Left colon (tissue), 2 donors: ENCODE measurements at places on chromosomes 3 and 15. TPM values are rescaled to one million over a fixed set of nuclear protein-coding genes. Genes with fewer than 3 reads are reported as not detected.

DNA sequence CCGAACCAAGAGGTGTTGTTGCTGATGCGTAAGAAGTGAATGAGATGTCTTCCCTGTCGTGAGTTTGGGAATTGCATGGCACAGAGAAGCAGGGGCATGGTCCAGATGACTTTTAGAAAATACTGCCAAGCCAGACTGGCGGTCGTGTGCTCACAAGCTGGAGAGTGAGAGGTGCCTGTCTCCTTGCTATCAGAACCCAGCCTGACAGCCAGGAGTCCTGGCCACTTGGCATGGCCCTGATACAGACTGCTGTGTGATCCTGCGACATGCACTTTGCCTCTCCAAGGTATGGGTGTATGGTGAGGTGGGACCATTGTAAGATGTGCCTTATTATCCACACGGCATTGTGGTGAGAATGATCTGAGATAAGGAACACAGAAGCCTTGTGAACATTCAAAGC, 93.0 kb downstream of the SMAD3 start:
- DNase-seq: no peak

The DAPK2 gene
- 48.8 TPM for total RNA-seq

DNA sequence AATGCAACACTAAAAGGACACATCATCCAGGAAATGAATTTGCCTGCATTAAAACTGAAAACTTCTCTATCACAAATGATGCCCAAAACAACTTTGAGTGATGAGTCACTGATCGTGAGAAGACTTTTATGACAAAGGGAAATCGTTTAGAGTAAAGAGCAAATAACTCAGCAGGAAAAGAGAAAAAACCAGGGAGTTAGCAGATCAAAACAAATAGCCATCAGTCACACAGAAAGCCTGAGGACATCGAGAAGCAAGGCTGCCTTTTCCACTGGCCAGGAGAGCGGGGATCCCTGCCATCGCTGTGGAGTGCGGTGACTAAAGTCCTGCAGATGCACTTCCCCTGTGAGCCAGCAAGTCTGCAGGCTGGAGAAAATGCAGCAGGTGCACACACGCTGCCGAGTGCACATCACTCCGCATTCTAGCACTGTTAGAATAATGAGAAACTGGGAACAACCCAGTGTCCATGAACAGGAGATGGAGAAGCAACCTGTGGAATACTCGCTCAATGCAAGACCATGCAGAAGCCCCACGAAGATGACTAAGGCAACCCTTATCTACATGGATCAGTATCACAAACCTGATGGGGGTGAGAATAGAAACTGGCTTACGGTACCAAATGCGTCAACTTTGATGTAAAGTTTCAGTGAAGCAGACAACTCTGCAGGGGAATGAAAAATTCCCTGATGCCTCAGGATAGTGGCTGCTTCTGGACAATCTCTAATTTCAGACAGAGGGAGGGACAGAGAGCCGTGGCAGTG, 86.4 kb downstream of the NSMCE3 start:
- no peak for DNase-seq

DNA sequence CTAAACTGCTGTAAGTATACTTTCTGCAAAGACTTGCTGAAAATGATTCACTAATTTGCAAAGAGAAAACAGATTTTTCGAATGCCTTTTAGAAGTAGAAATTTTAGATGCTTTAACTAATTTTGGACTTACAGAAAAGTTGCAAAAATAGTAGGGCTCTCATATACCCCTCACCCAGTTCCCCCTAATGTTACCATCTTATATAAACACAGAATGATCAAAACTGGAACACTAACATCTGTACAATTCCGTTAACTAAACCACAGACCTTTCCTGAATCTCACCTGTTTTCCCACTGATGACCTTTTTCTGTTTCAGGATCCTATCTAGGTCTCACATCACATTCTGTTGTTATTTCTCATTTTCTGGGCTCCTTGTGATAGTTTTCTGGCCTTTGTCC, 454.8 kb downstream of the SHQ1 start:
- DNase-seq: no peak

DNA sequence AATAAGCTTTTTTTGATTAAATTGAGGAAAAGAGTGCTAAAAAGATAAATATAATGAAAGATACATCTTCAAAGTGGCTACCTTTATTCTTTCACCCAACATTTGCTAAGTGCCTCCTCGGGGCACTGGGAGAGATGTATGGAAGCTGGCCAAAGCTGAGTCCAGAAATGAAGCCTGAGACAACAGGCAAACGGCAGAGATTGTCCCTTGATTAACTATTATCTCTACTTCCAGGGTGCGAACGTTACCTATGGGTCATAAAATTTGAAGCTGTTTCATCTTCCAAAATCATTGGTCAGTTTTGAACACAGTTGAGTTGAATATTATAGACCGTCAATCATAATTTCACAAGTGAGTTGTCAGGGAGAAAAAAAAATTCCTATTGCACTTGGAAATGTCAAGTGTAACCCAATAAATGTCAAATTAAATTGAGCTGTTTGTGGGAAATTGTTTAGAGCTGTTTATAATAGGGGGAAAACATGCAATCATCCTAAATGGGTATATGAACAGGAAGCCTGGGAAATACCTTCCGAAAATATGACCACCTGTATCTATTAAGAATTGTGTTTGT, 73.9 kb downstream of the SUCLG2 start:
- no peak for DNase-seq

DNA sequence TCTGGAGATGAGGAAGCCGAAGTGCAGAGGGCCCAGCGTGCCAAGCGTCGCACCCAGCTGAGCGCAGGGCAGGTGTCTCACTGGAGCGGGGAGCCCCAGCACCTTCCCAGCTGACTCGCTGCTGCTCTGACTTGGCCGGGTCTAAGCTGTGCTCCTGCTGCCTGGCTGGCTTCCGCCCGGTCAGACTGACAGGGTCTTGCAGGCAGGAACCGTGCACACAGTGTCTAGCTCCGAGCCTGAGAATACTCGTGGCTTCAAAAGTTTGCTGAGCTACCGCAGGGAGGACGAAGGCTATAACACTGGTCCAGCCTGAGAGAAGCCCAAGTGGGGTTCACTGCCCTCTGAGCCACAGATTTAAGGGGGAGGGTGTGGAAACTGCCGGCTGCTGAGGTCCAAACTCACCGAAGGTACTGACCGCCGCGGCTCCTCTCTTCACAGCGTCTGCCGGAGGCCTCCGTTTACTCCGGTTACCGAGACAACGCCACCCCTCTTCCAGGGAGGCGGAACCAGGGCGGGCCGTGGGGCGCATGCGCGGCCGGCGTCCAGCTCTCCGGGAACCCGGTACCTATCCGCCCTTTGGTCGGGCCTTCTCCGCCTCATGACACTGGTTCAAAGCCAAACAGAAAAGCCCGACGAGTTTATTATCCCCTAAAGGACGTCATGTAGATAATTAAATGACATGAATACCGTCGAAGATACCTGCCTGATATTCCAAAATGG, at the start of gene CFAP44:
CFAP44 (minus strand) TSS at position 443 of the 720 bp plus-strand sequence. CDS start 7,829 bp downstream, outside the sequence.
- DNase-seq: peak; percentile 65

The FGD5 gene
- 5.8 TPM for total RNA-seq

- DNase-seq: peak; percentile 47
Measured at GRCh38 chr15:96331945-96332636, 1.6 kb downstream of the NR2F2 start.

DNA sequence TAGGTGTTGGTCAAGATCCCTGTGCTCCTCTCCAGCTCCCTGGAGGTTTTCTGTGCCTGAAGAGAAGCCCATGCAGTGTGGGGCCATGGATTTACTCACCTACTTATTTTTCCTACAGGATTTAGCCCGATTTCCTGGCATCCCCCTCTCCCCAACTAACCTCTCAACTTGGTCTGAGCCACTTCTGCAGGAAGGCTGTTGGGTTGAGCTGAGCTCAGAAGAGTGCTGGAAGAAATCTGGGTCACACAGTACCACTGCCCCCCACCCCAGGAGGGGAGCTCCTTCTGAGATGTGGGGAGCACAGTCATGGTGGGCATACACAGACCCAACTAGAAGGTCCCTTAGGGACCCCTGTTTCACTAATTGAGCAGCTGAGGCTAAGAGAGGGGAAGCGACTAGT, 34.4 kb upstream of the SLCO2A1 start:
- DNase-seq: no peak

- no peak for DNase-seq
Measured at GRCh38 chr3:52434491-52435115, 10.3 kb downstream of the SEMA3G start.

DNA sequence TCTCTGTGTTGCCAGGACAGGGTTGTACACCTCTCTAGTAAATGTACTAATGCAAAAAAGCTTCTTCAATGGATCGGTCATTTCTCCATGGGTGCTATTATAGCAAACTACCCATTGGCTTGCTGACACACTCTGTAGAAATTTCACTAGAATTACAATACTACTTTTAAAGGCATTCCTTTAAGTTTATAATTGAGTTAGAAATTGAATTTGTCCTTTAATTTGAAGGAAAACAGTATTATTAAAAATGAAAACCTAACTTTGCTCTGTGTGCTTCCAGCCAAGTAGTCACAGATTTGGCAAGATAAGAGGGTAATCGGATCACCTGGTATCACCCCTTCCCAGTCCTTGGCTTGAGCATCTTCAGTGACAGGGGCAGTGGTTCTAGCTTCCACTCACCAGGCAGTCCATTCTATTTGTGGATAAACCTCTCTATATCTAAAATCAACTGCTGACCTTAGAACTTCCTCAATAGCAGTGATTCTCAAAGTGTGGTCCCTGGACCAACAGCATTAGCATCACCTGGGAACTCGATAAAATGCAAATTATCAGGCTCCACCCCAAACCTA, 93.2 kb downstream of the GHSR start:
- no peak for DNase-seq

The ZDHHC19 gene
- total RNA-seq: not detected

DNA sequence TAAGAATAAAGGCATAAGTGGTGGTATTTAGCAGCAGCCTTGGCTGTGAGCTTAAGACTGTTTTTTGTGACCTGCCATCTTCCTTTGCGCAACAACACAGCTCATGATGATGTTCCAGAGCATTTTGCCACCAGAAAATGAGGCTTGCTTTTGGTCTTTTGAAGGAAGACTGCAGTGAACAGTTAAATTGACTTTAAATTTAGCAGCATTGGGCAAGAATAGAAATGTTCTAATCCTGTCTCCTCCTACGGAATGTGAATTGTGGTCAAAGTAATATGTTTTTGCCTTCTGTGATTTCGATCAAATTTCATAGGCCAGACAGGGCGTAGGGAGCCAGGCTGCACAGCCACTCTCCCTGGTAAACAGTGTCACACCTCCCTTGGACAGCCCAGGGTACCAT, 460.7 kb upstream of the RASGRP1 start:
- DNase-seq: no peak

The UROC1 gene
- total RNA-seq: not detected

DNA sequence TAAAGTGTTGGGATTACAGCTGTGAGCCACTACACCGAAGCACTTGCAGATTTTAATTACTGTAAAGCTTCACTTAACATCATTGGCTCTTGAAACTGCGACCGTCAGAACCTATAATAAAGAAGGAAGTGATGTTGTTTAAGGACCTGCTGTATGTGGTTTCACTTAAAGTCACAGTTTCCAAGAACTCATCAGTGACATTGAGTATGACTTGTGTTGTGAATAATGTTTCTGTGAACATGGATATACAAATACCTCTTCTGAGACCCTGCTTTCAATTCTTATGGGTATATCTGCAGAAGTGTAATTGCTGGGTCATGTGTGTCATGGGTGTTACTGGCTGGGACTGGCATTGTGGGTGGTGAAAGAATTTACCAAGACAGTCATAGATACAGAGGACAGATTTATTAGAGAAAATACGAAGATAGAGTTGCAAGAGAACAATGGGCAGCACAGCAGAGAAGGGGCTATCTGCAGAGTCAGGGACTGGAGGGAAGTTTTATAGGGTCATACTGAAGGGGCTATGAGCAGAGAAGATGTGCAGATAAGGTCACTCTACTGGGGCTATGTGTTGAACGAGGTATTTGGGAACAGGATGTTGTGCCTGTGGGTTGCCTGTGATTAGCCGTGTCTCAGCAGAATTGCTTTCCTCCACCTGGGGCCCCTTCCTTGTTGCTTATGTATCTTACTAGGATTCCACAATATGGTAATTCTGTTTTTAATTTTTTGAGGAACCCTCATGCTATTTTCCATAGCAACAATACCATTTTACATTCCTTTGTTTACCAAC, 4.5 kb downstream of the NDUFB5 start:
- DNase-seq: no peak

- DNase-seq: no peak
Measured at GRCh38 chr3:65348398-65348995, 660.7 kb upstream of the ADAMTS9 start.

DNA sequence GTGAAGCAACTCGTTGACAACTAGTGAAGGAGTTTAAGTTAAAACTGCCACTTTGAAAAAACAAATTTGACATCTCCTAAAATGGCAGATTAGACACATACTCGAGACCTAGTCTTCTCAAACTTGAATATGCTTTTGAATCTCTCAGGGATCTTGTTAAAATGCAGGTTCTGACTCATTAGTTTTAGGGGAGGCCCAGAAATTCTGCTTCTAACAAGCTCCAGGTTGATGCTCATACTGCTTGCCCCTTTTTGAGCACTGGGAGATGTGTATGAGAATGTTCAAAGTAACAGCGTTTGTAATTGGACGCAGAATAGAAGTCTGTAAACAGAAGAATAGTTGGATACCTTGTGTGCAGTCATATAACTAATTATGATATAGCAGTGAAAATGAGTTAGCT, 1.6 kb downstream of the C3orf38 start:
- DNase-seq: no peak

The PLSCR2 gene
- 2.7 TPM for total RNA-seq
